ENCODE measurements at places on chromosomes 2 and 18. TPM values are rescaled to one million over a fixed set of nuclear protein-coding genes. Genes with fewer than 3 reads are reported as not detected.

GRCh38 chr2:16653083-16653375 is 12.6 kb downstream of the CYRIA start:
- no peak overlapping the region for H3K4me3 ChIP-seq
- no peaks in the 10 kb centered on the region for H3K36me3 ChIP-seq
- DNase-seq: no peak
- H3K4me1 ChIP-seq: peaks cover 41% of the 10 kb centered on the region
- no peak overlapping the region for H3K27ac ChIP-seq

GRCh38 chr2:181554061-181554830 is 97.1 kb downstream of the ITGA4 start:
- DNase-seq: no peak
- H3K4me3 ChIP-seq: no peak overlapping the region
- no peaks in the 10 kb centered on the region for H3K36me3 ChIP-seq
- no peaks in the 10 kb centered on the region for H3K27me3 ChIP-seq
- H3K4me1 ChIP-seq: peaks cover 8% of the 10 kb centered on the region
- H3K27ac ChIP-seq: no peak overlapping the region

GRCh38 chr18:11162889-11163288 is 13.5 kb upstream of the PIEZO2 start:
- H3K36me3 ChIP-seq: no peaks in the 10 kb centered on the region
- H3K27ac ChIP-seq: no peak overlapping the region
- no peaks in the 10 kb centered on the region for H3K4me1 ChIP-seq
- no peak for DNase-seq

GRCh38 chr2:64819774-64820688 is 166.3 kb upstream of the SERTAD2 start:
- no peak overlapping the region for H3K4me3 ChIP-seq
- peaks cover 25% of the 10 kb centered on the region for H3K4me1 ChIP-seq
- DNase-seq: no peak
- H3K27ac ChIP-seq: no peak overlapping the region
- no peaks in the 10 kb centered on the region for H3K27me3 ChIP-seq

DNA sequence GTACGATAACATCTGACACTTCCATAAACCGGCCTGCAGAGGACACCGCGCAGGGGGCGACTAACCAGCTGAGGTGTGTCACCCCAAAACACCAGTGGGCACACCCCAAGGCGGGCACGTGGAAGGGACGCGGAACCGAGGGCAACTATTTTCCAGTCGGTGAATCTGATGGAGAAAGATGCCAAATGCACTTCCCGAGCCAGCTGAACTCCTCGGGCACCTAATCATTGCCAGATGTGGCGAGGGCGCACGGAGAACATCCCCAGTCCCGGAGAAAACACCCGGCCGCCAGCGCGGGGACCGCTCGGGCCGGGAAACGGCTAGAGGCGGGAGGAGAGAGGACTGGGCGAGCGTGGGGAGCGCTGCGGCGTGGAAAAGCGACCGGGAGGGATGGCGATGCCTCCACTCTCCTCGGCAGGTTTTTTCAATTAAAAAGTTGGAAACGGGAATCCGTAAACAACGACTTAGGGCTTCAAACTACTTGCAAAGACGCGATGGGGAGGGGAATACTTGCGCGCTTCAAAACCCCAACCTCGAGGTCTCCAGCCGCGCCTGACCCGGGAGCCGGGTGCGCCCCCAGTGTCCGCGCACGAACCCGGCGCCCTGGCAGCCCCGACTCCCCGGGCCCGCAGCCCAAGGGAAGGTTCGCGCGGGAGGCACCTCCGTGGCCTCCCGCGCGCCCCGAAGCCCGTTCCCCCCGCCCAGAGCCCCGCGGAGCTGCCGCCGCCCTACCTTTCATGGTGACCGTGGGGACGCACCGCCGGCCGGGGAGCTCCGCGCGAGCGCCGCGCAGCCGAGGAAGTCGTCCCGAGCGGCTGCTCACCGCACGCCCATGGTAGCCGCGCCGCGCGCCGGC is 497 bp downstream of the COLEC12 start:
- H3K36me3 ChIP-seq: peaks cover 4% of the 10 kb centered on the region
- peaks cover 55% of the 10 kb centered on the region for H3K27me3 ChIP-seq
- H3K4me1 ChIP-seq: peaks cover 34% of the 10 kb centered on the region
- peak overlapping the region; percentile 97 for H3K4me3 ChIP-seq
- H3K27ac ChIP-seq: peak overlapping the region; percentile 89
- DNase-seq: no peak

Gene GPR45
- total RNA-seq: not detected

Gene PLGLB1
- 6.4 TPM for total RNA-seq

GRCh38 chr18:79879566-79879965 is 71.9 kb downstream of the SLC66A2 start:
- DNase-seq: no peak
- no peaks in the 10 kb centered on the region for H3K36me3 ChIP-seq
- no peak overlapping the region for H3K27ac ChIP-seq
- no peaks in the 10 kb centered on the region for H3K4me1 ChIP-seq
- peaks cover 8% of the 10 kb centered on the region for H3K27me3 ChIP-seq
